ENCODE measurements at places on chromosomes 5 and 9. TPM values are rescaled to one million over a fixed set of nuclear protein-coding genes. Genes with fewer than 3 reads are reported as not detected.

NDFIP1 gene
- total RNA-seq, result 86.7 TPM

HK3 gene
- not detected for total RNA-seq

CCNI2 gene
- 4.3 TPM for total RNA-seq

DDX4 gene
- total RNA-seq, result not detected

DNA sequence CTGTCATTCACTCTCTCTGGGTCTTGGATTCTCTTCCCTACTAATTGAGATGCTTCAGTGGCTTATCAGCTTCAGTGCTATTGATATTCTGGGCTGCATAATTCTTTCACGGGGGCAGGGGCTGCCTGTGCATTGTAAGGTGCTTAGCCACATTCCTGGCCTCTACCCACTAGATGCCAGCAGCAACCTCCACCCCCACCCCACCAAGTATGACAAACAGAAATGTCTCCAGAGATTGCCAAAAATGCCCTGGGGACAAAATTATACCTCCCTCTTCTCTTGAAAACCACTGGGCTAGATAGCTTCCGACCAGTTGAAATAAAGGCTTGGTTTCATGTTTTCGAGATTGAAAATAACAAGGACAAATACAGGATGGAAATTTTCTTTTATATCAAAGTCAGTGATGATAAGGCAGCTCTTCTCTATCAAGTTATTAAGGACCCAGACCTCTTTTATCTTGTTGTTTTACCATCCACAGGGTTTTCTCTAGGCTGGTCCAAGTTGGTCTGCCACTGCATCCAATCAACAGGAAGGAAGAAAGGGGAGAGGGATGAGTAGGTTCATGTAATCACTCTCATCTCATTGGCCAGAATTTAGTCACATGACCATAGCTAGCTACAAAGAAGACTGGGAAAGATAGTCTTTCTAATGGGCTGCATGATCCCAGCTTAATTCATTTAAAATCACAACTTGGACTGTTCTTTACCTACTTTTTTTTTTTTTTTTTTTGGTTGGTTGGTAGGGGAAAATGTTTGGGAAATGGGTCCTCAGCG, 92.1 kb upstream of the RANBP3L start:
- no peaks in the 10 kb centered on the region for H3K36me3 ChIP-seq
- no peaks in the 10 kb centered on the region for H3K4me1 ChIP-seq
- no peak overlapping the region for H3K4me3 ChIP-seq
- H3K27me3 ChIP-seq, result peaks cover 8% of the 10 kb centered on the region
- no peak overlapping the region for H3K27ac ChIP-seq

GRCh38 chr5:115335301-115335700, 38.8 kb upstream of the CCDC112 start:
- no peak for DNase-seq
- no peak overlapping the region for H3K27ac ChIP-seq
- no peak overlapping the region for H3K4me3 ChIP-seq
- peaks cover 20% of the 10 kb centered on the region for H3K27me3 ChIP-seq
- peaks cover 9% of the 10 kb centered on the region for H3K4me1 ChIP-seq

- H3K27me3 ChIP-seq, result peaks cover 15% of the 10 kb centered on the region
- no peak overlapping the region for H3K4me3 ChIP-seq
- no peaks in the 10 kb centered on the region for H3K36me3 ChIP-seq
Observed at GRCh38 chr5:168193493-168194250, 97.8 kb upstream of the WWC1 start.

DNA sequence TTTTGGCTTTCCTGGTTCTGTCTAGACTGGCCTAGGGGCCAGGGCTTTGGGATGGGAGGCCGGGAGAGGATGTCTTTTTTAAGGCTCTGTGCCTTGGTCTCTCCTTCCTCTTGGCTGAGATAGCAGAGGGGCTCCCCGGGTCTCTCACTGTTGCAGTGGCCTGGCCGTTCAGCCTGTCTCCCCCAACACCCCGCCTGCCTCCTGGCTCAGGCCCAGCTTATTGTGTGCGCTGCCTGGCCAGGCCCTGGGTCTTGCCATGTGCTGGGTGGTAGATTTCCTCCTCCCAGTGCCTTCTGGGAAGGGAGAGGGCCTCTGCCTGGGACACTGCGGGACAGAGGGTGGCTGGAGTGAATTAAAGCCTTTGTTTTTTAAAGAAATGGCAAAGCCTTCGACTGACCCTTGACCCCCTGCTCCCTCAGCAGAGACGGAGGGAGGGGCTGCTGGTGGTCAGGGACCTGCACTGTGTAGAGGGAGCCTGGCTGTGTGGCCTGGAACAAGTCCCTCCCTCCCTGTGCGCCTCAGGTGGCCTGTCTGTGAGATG, 11.1 kb downstream of the FPGS start:
- no peak overlapping the region for H3K27ac ChIP-seq
- no peaks in the 10 kb centered on the region for H3K4me1 ChIP-seq
- peaks cover 38% of the 10 kb centered on the region for H3K36me3 ChIP-seq
- H3K4me3 ChIP-seq, result no peak overlapping the region

- H3K4me1 ChIP-seq, result no peaks in the 10 kb centered on the region
- H3K27ac ChIP-seq, result no peak overlapping the region
- no peaks in the 10 kb centered on the region for H3K36me3 ChIP-seq
- H3K27me3 ChIP-seq, result no peaks in the 10 kb centered on the region
Observed at GRCh38 chr9:29439961-29440360, 1866.7 kb upstream of the C9orf72 start.

GRCh38 chr9:8883321-8883720, 1083.7 kb upstream of the DMAC1 start:
- no peak for DNase-seq
- H3K4me3 ChIP-seq, result no peak overlapping the region
- no peaks in the 10 kb centered on the region for H3K4me1 ChIP-seq
- H3K27ac ChIP-seq, result no peak overlapping the region
- H3K27me3 ChIP-seq, result no peaks in the 10 kb centered on the region

GRCh38 chr5:151018846-151019245, 1.5 kb upstream of the GPX3 start:
- H3K36me3 ChIP-seq, result peaks cover 8% of the 10 kb centered on the region
- H3K27me3 ChIP-seq, result peaks cover 10% of the 10 kb centered on the region
- peaks cover 21% of the 10 kb centered on the region for H3K4me1 ChIP-seq
- DNase-seq, result no peak
- H3K4me3 ChIP-seq, result no peak overlapping the region

- H3K27me3 ChIP-seq, result no peaks in the 10 kb centered on the region
- no peak overlapping the region for H3K4me3 ChIP-seq
- H3K27ac ChIP-seq, result no peak overlapping the region
- peak; percentile 14 for DNase-seq
- no peaks in the 10 kb centered on the region for H3K36me3 ChIP-seq
- no peaks in the 10 kb centered on the region for H3K4me1 ChIP-seq
Observed at GRCh38 chr9:70625078-70625477, 210.6 kb upstream of the KLF9 start.

- no peak overlapping the region for H3K4me3 ChIP-seq
- no peaks in the 10 kb centered on the region for H3K36me3 ChIP-seq
- H3K4me1 ChIP-seq, result no peaks in the 10 kb centered on the region
- DNase-seq, result no peak
- H3K27me3 ChIP-seq, result peaks cover 12% of the 10 kb centered on the region
Observed at GRCh38 chr5:108661590-108662219, 86.0 kb upstream of the FER start.

- H3K4me1 ChIP-seq, result peaks cover 4% of the 10 kb centered on the region
- H3K4me3 ChIP-seq, result no peak overlapping the region
- DNase-seq, result no peak
- no peaks in the 10 kb centered on the region for H3K36me3 ChIP-seq
Observed at GRCh38 chr5:172527559-172527958, 73.2 kb upstream of the SH3PXD2B start.
